ENCODE measurements at places on chromosomes 2 and 18.

GRCh38 chr2:240503848-240504247 lies 53.9 kb downstream of the ANKMY1 start:
- no peak for DNase-seq

DNA sequence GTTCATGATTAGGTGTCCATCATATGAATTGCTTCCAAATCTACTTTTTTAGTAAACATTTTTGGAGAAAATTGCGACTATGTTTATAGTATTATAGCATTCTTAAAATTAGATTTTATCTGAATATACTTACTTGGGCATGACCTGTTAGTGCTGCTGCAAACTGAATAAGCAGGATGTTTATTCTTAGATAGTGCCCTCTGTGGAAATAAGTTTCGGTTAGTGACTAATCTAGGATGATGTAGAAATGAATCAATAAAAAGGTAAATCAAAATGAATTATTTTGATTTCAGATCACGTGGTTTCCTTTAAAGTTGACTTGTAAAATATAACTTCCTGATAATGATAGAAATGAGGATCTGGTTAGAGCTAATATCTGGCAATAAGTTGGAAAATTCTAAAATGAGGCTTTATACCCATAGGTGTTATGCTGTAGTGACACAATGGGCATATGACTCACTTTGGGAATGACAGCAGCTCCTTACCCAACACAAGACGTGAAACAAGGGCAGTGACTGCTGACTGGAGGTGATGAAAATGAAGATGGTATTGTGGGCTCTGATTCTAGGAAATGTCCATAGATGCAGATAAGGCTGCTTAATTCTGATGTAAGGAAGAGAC lies 165.8 kb upstream of the TCF4 start:
- no peak for DNase-seq

DNA sequence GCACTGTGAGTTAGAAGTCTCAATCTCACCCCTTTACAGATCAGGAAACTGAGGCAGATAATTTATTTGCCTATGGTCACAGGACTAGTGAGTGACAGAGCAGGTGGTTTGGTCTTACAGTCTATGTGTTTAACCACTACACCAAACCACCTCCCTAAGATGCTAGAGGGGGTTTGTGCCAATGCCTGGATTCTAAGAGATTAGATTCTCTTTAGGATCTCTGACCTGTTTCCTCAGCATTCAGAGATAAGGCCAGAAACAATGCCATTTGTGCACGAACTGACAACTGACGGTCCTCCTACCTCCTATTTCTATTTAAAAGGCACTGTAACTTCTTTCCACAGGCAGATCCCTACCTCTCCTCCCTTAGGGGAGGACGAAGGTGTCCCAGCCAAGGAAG lies 2.3 kb upstream of the SLC20A1 start:
- no peak for DNase-seq

- DNase-seq: no peak
Observed at GRCh38 chr2:176826984-176827668, 385.5 kb upstream of the HNRNPA3 start.

DNA sequence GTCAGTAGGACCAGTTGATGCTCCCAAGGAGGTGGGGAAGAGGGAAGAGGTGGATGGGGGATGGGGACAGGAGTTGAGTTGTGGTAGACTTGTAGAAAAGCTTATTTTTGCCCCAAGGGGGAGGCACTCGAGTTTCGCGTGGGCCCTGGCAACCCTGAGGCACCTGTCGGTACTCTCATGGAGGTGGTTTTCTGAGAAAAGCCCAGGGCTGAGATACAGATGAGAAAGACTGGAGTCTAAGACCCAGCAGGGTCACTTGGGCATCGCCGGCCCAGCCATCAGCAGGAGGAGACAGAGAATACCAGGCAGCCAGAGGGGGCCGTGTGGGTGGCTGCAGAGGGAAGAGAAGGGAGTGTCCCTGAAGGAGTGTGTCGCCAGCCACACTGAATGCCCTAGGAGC lies 57.7 kb upstream of the HPCAL1 start:
- DNase-seq: no peak

GRCh38 chr18:3794537-3795348 lies 344.8 kb downstream of the TGIF1 start:
- no peak for DNase-seq

- DNase-seq: no peak
Observed at GRCh38 chr2:119808516-119809147, 48.9 kb downstream of the PTPN4 start.

- no peak for DNase-seq
Observed at GRCh38 chr18:12005538-12006487, 24.5 kb downstream of the IMPA2 start.

DNA sequence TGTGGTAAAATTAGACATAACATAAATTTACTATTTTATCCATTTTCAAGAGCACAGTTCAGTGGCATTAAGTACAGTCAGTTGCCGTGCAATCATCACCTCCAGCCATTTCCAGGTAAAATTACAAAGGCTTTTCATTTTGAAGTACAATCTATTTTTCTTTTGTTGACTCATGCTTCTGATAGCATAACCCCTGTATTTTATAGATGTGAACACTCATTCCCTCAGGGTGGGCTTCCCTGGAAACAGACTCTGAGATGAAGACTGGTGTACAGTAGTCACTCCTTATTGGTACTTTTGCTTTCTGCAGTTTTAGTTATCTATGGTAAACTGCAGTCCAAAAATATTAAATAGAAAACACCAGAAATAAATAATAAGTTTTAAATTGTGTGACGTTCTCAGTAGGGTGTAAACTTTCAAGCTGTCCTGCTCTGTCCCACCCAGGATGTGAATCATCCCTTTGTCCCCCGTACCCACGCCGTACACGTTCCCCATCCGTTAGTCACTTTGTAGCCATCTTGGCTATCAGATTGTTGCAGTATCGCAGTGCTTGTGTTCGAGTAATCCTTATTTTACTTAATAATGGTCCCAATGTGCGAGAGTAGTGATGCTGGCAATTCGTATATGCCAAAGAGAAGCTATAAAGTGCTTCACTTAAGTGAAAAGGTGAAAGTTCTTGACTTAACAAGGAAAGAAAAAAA lies 41.1 kb upstream of the NAB1 start:
- no peak for DNase-seq

GRCh38 chr18:51342815-51343214 lies 145.3 kb upstream of the MEX3C start:
- no peak for DNase-seq

DNA sequence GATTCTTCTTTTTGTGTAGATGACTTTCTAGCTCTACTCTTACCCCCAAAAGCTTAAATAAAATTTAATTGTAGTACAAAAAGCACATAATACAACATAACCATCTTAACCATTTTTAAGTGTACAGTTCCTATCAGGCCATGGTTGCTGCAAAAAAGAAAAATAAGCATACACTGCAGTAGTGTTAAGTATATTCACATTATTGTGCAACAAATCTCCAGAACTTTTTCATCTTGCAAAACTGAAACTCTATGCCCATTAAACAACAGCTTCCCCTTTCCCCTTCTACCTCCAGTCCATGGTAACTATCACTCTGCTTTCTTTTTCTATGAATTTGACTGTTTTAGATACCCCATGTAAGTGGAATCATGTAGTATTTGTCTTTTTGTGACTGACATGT lies 18.1 kb downstream of the PPM1B start:
- no peak for DNase-seq

- no peak for DNase-seq
Observed at GRCh38 chr18:48940854-48941611, 9.7 kb downstream of the SMAD7 start.

Measured in prostate gland (tissue), 2 donors.